NCI-H774 (cell line): ENCODE measurements at places on chromosomes 5 and 9.

DNA sequence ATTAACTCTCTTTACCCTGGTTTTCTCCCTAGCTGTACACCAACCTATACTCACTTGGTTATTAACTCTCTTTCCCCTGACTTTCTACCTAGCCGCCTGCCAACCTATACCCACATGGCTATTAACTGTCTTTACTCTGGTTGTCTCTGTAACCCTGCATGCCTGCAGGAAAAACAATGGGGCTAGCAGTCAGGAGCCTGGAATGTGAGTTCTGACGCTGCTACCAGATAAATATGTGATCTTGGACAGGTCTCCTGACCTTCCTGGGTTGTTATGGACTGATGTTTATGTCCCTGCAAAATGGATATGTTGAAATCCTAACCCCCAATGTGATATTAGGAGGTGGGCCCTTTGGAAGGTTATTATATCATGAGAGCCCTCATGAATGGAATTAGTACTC lies 119.2 kb downstream of the SMARCA2 start:
- no peak for DNase-seq

GRCh38 chr9:28101509-28101908 lies 528.2 kb upstream of the C9orf72 start:
- no peak for DNase-seq

DNA sequence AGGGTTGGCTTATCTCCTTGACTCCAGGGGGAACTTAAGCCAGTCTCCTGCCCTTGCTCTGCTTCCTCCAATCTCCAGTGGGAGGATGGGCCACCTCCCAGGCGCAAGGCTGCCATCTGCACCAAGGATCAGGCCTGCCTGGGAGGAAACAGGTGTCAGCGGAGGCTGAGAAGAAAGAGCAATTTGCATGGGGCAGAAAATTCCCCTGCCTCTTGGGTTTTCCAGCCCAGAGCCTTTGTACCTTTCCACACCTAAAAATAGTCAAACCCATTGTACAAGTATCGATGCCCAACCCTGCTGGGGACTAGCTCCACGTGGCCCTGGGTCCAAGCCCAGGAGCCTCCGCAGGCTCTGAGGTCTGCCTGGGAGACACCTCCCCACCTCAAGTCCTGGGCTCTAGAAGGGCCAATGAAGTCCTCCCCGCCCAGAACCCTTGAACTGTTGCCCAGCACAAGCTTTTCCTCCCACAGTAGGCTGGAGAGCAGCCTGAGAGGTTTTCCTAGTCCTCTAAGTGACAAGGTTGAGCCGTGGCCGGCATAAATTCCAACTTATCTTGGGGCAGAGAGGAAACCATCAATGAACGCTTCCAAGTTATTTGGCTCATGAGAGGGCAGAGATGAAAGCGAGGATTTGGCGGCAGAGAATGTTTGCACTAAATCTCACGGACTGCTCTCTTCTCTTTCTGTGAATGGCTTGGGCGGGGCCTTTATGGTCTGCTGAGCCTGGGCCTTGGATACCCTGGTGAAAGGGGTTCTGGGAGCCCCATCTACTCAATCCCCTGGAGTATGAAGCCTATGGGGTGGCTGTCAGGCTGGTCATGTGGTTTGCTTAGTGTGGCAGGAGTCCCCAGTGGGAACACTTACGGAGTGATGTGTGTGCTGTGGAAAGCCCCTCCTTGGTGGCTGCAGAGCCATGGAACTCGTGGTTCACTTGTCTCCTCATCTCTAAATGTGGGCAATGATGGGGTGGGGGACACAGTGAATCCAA lies 15.6 kb downstream of the JADE2 start:
- DNase-seq: no peak

- no peak for DNase-seq
Measured at GRCh38 chr9:108860354-108860753, 1.7 kb upstream of the ACTL7A start.

- no peak for DNase-seq
Measured at GRCh38 chr5:95927927-95928723, 33.5 kb downstream of the ELL2 start.

DNA sequence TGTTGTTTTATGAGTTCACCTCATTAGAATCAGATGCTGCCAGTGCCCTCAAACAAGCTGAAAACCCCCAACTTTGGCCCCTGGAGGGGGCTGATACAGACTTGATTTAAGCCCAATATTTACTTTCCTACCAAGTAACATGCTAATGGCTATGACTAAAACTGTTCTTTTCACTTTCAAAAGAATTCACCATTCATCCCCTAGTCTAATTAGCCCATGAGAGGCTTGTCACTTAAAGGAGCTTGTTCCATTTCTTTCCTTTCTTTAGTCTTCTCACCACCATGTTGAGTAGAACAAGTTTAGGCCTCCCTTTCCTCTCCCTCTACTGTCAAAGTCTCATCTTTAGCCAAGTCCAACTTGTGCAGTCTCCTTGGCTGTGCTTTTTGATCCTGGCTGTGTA lies 50.4 kb downstream of the EPB41L4B start:
- DNase-seq: no peak

GRCh38 chr9:14383294-14383693 lies 69.4 kb upstream of the NFIB start:
- no peak for DNase-seq
